NT2/D1 (cell line): ENCODE measurements at places on chromosomes 12 and 14.

- DNase-seq: no peak
These were observed 1.4 kb downstream of the FIGNL2 start for GRCh38 chr12:51846911-51847642.

DNA sequence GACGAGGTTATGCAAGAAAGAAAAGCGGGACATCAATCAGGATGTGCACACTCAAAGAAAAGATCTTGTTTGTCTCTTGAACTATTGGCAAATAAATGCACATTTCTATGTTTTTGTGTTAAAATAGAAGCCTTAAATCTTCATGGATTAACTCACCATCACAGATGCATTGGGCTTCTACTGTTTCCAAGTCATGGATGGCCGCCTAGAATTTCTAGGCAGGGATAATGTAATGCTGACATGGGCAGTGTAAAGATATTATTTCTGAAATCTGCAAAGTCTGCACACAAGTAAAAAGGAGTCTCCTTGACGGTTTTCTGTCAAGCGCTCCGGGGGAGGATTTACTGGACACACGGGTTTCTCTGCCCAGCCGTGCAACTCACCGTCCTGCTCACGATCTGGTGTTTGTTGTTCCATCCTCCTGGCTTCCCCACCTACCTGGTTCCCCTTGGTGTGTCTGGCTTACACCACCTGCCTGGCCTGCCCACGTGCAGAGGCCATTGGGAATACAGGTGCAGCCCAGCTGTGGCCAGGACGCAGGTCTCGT, 103.3 kb upstream of the FZD10 start:
- DNase-seq: no peak

DNA sequence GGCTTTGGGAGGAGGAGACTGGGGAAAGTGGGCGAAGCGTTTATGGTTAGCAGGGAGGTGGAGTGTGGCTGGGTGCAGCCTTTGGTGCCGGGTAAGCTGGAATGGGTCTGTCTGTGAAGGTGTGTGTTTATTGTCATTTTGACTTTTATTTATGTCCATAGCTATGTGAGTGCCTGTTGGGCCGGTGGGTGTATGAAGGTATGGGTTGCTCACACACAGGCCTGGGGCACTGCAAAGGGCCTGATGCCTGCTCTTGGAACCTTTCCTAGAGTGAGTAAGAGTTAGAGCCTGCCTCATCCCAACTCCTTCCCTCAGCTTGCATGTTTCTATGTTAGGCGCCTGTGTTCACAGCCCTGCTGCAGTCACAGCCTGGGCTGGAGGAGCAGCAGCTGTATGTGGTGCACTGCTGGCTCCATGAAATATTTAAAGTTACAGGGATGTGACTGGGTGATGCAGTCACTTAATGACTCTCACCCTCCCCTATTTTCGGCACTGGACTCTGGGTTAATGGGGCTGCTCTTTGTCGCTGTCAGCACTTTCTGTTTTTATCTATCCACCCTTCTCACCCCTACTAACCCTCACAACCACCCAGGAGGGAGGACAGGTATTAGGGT, 2.6 kb upstream of the PPP1R1A start:
- DNase-seq: no peak

GRCh38 chr12:92141591-92142121, 4.0 kb downstream of the BTG1 start:
- no peak for DNase-seq

GRCh38 chr12:57620936-57621496, 9.8 kb downstream of the ARHGEF25 start:
- no peak for DNase-seq

GRCh38 chr12:59716043-59716442, 120.2 kb downstream of the SLC16A7 start:
- no peak for DNase-seq

DNA sequence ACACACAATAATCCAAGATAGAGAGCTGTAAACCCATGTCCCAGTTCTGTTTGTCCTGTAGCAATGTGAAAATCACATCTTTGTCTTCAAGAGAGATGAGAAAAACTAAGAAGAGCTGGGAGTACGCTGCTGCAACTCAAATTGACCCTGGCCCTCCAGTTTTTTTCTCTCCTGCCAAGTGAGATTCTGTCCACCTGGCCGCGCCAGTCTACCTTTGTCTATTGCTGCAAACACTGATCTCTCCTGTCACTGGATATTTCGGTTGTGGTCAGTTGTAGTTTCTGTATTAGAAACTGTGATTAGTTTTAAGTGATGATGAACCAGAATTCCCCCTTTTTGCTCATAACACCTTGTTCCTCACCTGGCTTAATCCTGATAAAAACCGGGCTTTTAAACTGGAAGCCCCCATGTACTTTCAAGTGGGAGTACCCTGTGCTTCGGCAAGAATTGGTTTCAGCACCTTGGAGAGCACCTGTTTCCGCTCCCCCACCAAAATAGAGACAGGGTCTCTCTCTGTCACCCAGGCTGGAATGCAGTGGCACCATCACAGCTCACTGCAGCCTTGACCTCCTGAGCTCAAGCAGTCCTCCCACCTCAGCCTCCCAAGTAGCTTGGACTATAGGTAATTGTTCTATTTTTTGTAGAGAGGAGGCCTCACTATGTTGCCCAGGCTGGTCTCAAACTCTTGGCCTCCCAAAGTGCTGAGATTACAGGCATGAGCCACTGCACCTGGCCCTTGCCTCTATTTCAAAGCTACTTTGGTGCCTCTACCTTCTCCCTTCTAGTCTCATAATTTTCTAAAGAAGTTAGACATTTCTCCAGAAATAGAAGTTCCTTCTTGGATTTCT, 156.8 kb downstream of the PHETA1 start:
- DNase-seq: peak; percentile 16

GRCh38 chr12:39574785-39575497, 44.7 kb downstream of the ABCD2 start:
- no peak for DNase-seq

- no peak for DNase-seq
These were observed 12.6 kb downstream of the TRIM9 start for GRCh38 chr14:51082349-51082748.

GRCh38 chr12:1616233-1617066, 12.6 kb upstream of the WNT5B start:
- no peak for DNase-seq
